Mesenteric fat pad (tissue), 1 donor: ENCODE measurements at places on chromosomes 4 and X. TPM values are rescaled to one million over a fixed set of nuclear protein-coding genes. Genes with fewer than 3 reads are reported as not detected.

Gene AREG
- 41.0 TPM for total RNA-seq

Gene MGARP
- 0.39 TPM for total RNA-seq

DNA sequence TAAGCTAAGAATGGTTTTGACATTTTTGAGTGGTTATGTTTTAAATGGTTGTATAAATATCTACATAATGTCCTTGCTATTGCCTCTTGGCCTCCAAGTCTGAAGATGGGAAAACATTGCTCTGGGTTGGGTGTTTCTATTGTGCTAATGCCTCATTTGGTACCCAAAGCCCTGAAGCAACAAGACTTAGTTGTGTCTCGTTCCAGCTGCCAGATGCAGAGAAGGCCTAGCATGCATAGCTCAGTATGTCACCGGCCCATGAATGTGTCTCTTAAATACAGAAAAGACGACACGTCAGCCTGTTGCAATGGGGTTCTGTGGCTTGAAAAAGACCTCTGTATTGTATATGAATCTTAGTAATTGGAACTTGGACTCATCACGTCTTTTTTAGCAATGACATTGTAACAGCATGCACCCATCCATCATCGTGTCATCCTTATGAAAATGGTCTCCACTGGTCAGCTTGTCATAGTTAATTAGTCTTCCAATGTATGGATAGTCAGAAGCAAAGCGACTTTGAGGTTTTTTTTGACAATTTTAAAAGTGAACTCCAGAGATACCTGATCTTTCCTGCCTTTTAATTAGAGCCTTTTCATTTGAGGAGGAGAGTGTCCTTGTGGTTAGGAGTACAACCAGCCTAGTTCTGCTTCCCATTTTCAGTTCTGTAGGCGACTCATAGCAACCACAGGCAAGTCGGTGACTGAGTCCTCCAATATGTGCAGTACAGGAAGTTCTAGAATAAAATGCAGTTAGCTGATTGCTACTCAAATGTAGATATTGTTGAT, 126.4 kb upstream of the GATB start:
- DNase-seq, result no peak

Gene ABCG2
- total RNA-seq, result 1.7 TPM

GRCh38 chr4:73844345-73844744, 7.9 kb downstream of the CXCL6 start:
- DNase-seq, result no peak

GRCh38 chrX:133888984-133889383, 96.4 kb downstream of the GPC3 start:
- no peak for DNase-seq

GRCh38 chr4:124936427-124936826, 223.9 kb upstream of the ANKRD50 start:
- DNase-seq, result no peak

DNA sequence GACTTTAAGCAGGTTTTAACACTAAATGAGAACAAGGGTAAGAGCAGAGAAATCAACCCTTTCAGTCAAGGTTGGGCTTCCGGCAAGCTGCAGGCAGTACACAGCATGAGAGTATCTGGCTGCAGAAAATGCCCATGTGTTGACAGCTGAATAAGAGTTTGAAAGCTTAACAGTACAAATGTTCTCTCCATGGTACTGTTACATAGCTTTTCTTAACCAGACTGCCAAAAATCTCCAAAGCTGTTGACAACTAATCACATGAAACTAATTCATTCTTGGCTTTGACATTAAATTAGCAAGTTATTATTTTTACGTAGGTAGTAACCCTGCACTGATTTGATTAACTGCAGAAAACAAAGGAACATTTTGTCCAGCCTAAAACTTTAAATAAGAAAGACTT, 153.5 kb downstream of the SLC10A7 start:
- DNase-seq, result no peak

Gene MAGEA2B
- total RNA-seq, result not detected

Gene FANCB
- 1.1 TPM for total RNA-seq

DNA sequence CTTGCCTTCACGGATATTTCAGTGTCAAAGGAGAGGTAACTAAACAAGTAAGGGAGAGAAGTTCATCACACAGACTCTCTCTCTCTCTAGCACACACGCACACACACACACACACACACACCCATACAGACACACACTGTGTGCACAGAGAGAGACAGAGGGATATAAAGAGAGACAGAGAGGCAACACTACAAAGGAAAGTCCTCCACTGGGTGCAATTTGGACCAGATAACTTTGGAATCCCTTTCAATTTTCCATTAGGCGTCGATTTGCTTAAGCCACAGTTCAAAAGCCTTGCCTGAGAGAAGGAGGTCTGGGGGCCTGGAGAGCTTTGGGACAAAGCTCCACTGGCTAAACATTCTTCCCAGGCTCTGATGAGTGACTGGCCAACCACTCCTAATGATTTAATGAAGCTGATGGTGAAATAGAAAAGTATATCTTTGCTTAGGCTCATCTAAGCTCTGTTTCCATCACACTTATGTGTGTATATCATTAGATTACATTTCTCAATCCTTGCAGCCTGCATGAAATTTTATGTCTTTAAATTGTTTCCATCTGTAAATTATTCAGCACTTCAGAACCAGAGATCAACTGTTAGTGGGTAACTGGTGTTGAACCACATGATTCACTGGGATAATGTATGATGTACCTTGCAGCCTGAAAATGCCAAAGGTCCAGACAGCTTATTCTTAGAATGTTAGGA, 180.8 kb downstream of the MAGEB17 start:
- DNase-seq, result no peak

GRCh38 chr4:137819964-137820383, 287.7 kb upstream of the PCDH18 start:
- DNase-seq, result no peak

DNA sequence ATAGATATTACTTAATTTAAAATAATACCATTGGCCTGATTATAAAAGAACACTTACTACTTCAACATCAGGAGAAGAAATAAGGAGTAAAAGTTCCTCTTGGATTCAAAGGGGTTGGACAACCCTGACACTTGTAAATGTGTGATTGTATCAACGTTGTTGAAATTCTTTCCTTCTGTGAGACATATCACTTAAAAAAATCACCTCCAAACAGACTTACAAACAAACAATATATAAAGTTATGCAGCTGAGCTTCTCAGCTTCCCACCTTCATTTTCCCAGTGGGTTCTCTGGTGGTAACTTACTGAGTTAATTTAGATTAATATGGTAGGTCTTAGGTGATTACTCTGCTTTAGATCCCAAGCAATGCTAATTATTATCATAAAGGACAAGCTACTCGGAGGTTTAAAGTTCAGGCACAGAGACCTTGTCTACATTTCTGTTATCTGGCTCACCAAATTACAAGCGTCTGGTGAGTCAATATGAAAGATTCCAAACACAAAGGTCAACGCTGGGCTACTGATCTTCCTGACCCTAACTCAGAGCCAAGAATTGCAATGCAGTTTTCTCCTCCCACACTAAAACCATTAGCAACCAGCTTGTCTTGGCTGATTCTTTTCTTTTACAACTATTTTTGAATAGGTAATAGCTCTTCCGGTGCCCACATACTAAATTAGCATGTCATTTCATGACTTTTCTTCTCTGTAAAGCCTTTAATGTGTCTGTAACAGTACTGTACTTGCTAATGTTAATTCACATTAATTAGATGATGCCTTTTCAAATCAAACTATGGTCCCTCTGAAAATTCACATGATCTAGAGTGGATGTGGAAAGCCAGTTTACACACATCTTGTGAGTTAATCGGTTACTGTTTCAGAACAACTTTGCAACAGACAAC, 157.6 kb downstream of the RASL11B start:
- DNase-seq, result no peak

Gene CSAG3
- total RNA-seq, result not detected

- peak; percentile 92 for DNase-seq
These were observed at the start of gene TBC1D9 for GRCh38 chr4:140756319-140757231. Gene TBC1D9, minus strand, starts transcription at chr4:140756385. Its CDS starts 340 bp downstream, at chr4:140756045.

- DNase-seq, result no peak
These were observed 450.9 kb upstream of the NR3C2 start for GRCh38 chr4:148893095-148893494.

Gene TKTL1
- 0.80 TPM for total RNA-seq

DNA sequence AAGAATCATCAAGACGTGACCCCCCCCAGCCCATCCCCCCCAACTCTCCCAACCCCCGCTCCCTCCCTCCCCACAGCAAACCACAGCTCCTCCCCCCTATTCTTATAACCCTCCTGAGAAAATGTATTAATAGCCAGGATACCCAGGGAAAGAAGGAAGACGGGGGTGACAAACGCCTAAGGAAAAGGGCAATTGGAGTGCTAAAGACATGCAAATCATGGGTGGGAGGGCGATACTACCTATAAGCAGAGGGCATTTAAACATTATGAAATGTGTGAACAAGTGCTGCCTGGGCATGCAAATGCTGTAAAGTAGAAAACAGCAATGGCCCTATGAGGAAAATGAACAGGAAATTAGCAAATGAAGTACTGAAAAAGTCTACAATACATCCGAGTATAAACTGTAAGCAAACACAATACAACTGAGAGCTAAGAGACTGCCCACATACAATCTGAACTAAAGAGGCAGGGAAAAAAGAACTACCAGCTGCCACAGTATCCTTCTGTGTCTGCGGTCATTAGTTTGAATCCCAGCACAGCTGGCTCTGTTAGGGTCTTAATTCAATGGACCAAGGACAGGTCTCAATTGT, 2.4 kb downstream of the CXXC4 start:
- no peak for DNase-seq
